ENCODE measurements at places on chromosomes 11 and 22.

DNA sequence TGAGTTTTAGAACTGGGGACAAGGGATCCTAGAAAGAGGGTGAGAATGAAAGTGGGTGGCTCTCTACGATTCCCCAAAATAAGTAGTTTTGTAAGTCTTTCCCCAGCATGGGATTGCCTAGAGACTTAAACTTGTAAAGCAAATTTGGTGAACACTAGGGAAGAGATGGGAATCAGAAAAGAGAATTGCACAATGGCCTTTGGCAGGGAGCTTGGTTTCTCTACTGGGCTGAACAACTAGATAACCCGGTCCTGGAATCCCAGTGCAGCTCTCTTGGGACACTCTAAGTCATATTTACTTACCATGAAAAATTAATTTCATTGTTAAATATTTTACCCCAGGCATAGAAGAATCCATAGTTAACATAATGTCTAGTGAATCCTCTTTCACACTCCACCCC lies 16.5 kb upstream of the USP18 start:
- DNase-seq, result no peak

- DNase-seq, result no peak
These were observed 40.3 kb upstream of the PGR start for GRCh38 chr11:101169944-101170343.

DNA sequence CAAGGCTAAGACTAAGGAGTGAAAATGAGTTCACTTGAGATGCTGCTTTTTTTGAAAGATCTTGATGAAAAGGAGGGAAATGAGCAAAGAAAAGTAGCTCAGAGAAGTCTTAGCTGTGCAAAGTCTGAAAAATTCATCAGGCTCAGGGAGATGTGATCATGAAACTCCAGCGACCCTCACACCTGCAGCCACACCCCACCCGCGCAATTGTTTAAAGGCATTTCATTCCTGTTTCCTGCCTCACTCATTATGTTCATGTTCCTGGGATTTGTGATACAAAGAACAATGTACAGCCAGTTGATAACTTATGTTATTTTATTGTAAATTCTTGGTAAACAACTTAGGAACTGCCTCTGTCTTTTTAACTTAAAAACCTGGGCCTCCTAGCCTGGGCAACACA lies 8.7 kb upstream of the GSTP1 start:
- DNase-seq, result no peak

- no peak for DNase-seq
These were observed 5.3 kb upstream of the PARVA start for GRCh38 chr11:12372111-12372510.

DNA sequence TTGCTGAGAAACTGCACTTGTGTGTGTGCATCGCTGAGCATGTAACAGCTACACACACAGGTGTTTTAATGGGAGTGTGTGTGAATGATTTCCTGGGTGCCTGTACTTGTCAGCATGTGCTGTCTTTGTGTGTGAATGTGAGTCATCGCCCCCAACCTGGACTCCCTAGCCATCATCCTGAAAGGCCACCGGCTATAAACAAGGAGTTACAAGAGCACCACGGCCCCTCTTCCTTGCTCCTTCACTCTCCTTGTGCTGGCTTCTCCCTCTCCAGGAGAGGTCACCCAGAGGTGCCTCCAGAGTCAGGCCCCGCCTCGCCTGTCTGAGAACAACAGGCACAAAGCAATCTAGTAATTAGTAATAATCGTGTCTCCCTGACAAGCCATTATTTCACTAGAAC lies 419.2 kb downstream of the BUD13 start:
- no peak for DNase-seq

- no peak for DNase-seq
These were observed 63.4 kb downstream of the SMIM38 start for GRCh38 chr11:69218946-69219720.

DNA sequence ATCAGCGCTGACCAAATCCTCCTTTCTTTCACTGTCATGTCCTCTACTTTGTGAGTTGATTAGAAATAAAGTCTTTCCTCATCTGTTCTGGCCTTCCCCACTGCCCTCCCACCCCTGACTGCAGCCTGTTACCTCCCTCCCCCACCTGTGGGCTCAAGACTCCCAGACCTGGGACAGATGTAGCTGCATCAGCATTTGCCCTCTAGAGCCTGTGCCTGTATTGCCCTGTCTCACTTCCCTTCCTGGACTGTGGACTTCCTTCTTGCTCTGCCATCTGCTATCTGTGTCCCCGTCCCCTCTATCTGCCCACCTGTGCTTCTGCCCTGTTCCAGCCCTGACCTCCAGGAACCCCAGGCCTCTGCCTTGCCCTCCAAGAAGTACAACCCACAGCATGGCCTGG lies 122.5 kb downstream of the GALNT18 start:
- DNase-seq, result no peak

DNA sequence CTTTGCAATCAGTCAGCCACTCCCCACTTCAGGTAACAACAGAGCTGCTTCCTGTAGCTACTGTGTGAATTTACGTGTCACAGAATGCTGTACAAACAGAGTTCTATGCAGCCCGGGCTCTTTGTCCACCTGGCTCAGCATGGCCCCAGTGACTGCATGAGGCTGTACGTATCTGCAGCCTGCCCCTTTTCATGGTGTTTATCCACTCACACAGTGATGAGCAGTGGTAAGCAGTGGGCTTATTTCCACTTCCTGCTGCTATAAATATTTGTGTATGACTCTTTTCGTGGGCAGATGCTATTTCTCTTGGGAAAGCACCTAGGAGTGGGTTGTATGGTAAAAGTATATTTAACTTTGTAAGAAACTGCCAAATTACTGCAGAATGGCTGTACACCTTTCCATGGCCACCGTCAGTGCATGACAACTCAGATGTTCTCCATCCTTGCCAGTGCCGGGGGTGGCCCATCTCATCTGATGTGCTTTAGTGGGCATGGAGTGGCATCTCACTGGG lies 43.3 kb downstream of the MYEOV start:
- DNase-seq, result peak; percentile 59

DNA sequence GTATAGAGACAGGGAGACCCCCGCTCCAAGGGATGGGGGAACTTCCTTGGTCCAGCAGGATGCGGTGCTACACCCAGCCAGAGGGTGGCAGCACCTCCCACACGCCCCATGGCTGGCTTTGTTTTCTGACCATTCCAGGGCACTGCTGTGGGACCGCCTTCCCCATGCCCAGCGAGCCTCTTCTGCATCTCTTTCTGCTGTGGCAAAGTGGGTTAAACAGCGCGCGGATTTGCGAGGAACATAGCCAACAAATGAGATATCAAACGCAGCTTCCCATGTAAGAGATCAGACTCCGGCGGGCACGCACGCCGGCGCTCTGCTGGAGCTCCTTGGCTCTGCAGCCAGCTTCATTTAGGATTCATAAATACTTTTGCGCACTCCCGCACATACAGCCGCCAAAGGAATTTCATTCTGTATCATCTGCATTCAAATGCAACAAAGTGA lies 485.8 kb upstream of the CADM1 start:
- no peak for DNase-seq

DNA sequence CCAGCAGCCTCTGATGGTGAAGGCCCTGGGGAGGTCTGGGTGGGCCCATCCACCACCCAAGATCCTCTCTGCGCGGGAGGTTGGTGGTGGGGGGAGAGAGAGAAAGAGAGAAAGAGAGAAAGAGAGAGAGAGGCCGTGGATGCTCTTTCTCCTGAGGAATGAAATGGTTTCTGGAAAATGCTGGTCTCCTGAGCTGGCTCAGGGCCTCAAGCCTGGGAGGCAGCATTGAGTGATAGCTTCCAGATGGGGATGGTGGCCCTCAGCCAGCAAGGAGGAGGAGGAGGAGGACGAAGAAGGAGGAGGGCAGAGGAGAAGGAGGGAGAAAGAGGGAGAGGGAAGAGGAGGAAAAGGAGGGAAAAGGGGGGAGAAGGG lies 4.6 kb downstream of the TSPAN32 start:
- no peak for DNase-seq

- DNase-seq, result no peak
These were observed 5.5 kb upstream of the IGSF22 start for GRCh38 chr11:18731441-18731840.

Data from stimulated activated naive CD4-positive, alpha-beta T cell (primary cell).